ENCODE measurements at places on chromosomes 2 and 18.

GRCh38 chr18:7068871-7069590 lies 48.6 kb downstream of the LAMA1 start:
- DNase-seq = no peak

DNA sequence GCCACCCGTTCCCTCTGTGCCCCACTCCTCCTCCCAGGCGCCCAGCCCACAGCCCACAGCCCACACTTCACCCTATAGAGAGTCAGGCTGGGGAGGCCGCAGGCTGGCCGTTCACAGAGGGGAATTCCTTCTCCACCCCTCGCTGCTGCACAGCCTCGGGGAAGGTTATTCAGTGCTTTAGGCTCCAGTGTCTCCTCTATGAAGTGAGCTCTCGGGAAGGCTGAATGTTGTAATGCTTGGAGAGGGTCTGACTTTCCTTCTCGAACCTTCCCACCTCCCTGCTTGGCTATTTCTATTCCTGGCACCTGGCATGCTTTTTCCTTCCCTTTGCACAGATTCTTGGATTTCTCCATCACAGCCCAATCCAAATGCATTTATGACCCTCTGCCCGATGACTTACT lies 62.5 kb upstream of the SMAD7 start:
- DNase-seq = no peak

DNA sequence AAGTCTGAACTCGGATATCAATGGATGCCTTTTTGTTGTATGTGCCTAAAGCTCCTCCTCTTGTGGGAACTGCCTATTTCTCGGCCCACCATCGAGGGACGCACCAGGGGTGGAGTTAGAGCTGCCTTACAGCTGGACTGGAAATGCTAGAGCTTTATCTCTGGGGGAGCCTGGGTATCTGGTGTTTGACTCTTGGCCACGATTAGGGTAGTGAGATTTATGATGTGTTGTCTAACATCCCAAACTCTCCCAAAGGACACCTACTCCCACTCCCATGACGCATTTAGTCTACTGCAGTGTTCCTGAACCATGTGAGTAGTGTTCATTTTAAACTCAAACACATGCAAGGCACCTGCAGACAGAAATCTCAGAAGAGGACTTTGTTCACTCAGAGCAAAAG lies 594.8 kb downstream of the METTL4 start:
- DNase-seq = no peak

DNA sequence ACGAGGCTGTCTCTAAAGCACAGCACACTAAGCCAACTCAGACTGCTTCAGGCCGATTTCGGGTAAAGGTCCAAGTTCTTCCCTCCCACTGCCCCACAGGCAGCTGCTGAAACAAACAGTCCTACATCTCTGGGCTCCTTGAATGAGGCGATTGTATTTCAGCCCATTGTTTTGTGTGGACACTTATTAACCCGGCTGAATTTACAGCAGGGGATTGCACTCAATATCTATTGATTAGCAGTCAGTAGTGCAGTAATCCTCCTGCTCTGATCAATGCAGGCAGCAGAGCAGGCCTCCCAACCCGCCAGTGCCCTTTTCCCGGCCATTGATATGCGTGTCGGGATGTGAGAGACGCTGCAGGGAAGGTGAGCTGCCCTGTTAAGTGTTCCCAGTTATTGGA lies 330.1 kb downstream of the CMPK2 start:
- DNase-seq = no peak

DNA sequence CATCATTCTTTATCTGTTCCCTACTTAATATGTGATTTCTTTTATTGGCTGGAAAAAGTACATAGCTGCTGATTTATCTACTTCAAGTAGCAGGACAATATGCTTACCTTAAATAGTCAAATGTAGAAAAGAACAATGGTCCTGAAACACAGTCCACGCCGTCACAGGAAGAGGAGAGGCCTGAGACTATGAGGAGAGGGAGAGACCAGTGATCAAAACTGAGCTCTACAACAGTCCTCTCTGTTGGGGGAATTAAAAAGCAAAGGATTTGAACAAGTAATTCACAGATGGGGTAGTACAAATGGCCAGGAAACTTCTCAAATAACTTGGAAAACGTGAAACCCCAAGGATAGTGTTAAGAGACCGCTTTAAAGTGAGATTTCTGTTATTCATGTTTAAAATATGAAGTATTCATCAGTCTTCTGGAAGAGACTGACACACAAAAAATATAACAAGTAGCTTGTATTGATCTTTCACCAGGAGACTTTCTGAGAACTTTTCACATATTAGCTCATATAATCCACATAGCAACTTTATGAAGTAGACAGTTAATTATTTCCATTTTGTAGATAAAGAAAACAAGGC lies 20.2 kb downstream of the SCYGR8 start:
- no peak for DNase-seq

DNA sequence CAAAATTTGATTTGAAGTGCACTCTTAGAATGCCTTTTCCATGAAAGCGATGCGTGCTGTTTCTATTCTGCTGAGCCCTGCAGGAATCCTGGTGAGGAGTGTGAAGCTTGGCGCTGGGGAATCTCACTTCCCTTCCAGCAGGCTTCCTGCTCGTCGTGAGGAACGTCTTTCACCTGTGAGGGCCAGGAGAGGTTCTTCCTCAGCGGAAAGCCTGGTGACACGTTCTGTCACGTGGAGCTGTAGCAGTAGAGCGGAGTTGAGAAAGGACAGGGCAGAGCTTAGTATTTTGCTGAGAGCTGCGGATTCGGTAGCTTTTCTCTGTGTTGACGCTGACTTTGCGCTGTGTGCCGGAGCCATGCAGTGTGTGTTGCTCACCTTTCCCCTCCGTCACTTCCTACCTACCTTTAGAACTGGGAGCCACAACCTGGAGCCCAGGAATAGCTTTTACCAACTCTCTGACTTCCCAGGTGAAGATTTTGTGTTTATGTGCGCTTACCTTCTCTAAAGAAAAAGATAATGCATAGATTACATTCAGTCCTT lies 294.8 kb downstream of the PTGR3 start:
- DNase-seq = no peak

DNA sequence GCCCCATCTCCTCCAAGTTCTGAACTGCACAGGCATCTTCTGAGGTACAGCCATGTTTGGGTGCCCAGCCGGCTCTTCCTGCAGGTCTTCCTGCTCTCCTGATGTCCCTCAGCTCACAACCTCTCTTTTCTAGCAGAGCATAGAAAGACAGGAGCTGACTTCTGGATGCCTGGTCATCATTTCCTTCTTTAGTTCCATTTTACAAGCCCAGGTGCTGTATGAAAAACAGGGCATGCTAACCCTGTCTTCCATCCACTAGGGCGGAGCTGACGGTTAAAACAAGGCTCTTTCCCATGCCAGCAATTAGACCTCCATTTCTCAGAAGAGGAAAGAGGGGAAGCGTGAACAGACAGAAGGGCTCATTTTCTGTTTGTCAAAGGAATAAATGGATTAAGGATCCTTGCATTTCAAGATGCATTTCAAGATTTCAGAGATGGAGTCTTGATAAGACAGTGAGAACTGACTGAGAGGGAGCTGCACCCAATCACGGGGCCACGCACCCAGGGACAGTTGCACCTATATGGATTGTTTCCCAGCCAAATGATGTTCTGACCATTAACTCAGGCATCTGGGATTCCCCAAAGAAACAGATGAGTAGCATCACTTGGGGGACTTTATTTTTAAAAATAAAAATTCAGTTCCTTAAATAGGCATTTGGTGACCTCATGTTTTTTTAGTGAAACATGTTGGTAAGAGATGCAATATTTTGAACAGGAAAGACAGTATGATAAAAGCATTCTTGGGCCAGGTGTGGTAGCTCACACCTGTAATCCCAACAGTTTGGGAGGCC lies 45.8 kb upstream of the EML6 start:
- no peak for DNase-seq

- DNase-seq = no peak
Observed at GRCh38 chr2:6986912-6987361, 69.7 kb downstream of the RNF144A start.

GRCh38 chr2:238415036-238415764 lies 11.5 kb upstream of the ASB1 start:
- no peak for DNase-seq

DNA sequence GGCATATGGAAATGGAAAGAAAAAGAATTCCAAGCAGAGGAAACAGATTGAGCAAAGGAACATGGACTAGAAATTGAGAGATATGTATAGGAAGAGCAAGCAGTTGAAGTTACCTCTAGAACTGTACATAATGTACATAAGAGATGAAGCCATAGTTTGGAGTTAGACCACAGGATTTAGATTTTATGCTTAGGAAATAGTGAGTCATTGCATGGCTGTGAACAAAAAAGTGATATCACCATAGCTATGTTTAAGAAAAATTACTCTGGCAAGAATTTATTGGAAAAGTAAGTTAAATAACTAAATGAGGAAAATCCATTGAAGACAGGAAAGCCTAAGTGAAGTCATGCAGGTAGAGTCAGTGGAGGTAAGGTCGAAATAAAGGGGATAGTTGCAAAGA lies 99.4 kb upstream of the GALNT5 start:
- DNase-seq = no peak

GRCh38 chr2:108588070-108588668 lies 53.9 kb downstream of the LIMS1 start:
- DNase-seq = no peak

GRCh38 chr2:11393711-11394236 lies 49.3 kb upstream of the ROCK2 start:
- no peak for DNase-seq
